ENCODE measurements at places on chromosomes 4 and X.

GRCh38 chr4:113761620-113762185 lies at the start of gene CAMK2D:
CAMK2D (minus strand) TSS chr4:113761738; CDS start chr4:113761068, 670 bp downstream.
- peak; percentile 76 for DNase-seq

DNA sequence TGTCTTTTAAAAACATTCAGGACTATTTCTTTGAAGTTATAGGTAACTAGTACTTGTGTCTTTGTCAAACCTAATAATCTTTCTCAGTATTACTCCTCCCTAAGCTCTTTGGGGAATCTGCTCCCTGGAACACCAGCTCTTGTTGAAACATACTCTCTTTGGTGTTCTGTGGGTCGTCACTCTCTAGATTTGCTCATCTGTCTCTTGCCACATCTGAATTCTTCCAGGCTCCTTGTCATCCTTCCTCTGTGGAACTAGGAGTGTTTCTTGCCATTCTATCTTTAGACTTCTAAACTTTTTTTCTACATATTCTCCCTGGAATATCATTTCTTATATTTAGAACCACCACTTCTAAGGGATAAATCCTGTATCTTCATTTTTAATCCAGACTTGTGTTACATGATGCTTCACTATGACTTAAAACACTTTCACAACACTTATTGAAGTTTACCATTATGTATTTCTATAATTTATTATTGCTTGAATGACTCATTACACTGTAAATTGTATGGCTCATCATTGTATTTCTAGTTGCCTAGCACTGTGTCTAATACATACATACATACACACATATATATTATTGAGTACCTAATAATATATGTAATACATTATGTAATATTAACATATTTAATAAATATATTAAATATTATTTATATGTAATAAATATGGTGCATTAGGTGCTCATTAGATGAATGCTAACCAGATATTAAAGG lies 186.1 kb downstream of the TMA16 start:
- DNase-seq: no peak

DNA sequence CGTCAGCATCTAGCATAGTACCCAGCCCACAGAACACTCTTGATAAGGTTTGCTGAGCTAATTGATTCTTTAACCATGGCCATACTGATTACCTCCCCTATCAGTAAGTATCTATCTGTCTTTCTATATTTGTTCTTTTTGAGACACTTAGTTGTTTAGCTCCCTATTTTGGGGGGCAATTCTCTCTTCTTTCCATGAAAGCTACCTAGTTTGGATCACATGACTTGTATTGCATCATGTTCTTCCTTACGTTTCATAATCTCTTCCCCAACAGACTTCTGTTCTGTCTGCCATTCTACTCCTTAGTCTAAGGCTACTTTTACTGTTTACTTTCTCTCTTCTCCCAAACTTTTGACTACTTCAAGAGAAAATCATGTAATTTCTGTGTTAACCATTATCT lies 39.0 kb downstream of the TBC1D19 start:
- no peak for DNase-seq

GRCh38 chr4:62531731-62532130 lies 1331.6 kb downstream of the ADGRL3 start:
- no peak for DNase-seq

- DNase-seq: no peak
These were observed 68.0 kb upstream of the ATXN3L start for GRCh38 chrX:13387666-13388494.

DNA sequence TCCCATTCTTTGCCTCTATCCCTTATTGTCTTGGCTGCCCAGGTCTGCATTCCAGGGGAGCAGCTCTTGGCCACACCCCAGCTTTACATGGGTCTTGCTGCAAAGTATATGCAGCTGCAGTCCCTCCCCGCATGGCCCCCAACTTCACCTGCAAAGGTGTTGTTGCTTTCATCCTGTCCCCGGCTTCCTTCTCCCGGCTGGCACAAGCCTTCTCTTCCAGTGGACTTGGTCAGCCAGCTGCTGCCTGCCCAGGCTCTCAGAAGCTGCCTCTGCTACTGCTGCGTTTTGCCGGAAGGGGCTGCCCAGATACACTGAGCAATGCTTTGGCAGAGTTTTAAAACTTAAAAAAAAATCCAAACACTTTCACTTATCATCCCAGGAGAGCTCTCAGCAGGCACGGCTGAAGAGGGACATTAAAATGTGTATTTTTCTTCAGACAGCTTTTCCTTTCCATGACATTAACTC lies 121.2 kb upstream of the PDLIM3 start:
- DNase-seq: no peak

- no peak for DNase-seq
These were observed 38.4 kb upstream of the CLNK start for GRCh38 chr4:10722957-10723356.

DNA sequence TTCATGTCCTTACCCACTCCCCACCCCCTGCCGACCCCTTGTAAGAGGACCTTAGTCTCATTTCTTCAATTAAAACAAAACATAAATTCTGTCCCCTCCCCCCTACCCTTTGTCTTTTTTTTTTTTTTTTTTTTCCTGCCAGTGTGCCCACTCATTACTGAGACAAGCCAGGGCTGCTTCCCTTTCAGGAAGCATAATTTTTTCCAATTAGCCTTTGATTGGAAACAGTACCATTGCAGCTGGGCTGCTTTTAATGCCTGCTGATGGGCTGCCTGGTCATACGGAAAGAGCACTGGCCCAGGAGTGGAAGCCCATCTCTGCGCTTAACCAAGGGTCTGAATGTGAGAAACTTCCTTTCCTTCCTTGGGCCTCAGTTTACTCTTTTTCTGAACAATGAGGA lies 18.6 kb upstream of the CAPN6 start:
- DNase-seq: no peak

DNA sequence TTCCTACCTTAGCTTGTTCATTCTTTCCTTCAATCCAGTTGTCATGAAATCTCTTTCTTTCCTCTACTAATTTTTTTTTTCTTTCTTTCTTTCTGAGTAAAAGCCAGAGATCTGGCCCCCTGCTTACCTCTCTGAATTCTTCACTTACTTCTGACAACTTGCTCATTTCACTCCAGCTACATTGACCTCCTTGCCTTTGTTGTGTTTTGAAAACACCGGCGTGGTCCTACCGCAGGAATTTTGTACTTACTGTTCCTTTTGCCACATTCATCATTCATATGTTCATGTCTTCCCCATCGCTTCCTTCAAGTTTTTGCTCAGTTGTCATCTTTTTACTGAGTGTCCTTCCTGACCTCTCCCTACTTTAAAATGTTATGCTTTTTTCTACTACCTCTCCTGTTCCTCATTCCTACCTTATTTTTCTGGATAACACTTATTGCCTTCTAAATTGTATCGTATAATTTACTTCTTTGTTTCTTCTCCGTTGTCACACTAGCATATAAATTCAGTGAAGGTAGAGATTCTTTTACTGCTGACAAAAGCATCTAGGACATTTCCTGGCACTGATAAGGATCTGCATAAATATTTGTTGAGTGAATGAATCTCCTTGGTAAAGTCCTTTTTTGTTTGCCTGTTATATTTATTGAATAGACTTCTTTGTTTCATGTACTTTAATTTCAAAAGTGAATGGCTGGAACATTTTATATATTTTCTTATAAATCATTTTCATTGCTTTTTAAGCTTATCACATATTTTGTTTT lies 74.4 kb downstream of the NFKB1 start:
- DNase-seq: no peak

DNA sequence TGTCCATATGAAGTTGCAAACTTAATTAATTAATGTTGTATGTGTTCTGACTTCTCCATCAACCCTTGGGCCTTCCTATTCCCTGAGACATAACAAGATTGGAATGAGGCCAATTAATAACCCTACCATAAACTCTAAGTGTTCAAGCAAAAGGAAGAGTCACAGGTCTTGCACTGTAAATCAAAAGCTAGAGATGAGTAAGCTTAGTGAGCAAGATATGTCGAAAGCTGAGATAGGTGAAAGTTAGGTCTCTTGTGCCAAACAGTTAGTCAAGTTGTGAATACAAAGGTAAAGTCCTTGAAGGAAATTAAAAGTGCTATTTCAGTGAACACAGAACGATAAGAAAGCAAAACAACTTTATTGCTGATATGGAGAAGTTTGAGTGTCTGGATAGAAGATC lies 58.2 kb upstream of the GPRIN3 start:
- no peak for DNase-seq

- DNase-seq: no peak
These were observed 4.3 kb downstream of the PGRMC1 start for GRCh38 chrX:119240356-119240755.

GRCh38 chr4:139576219-139576618 lies 20.2 kb upstream of the SETD7 start:
- DNase-seq: no peak

DNA sequence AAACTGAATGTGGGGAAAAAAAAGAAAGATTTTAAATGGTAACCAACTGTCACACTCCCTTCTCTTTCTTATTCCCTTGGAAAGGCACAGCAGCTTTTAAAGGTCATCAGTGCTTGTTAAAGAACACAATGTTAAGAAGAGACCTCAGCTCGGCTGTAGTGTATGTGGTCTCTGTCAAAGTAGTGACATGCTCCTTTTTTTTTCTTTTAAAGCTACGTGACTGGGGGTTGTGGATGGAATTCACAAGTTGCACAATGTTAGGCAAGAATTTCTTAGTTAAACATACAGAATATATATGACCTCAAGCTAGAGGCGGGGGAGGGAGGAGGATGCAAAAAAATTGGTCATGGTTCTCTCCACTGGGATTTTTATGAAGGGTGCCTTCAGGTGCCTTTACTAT lies 45.6 kb downstream of the OCRL start:
- DNase-seq: no peak

DNA sequence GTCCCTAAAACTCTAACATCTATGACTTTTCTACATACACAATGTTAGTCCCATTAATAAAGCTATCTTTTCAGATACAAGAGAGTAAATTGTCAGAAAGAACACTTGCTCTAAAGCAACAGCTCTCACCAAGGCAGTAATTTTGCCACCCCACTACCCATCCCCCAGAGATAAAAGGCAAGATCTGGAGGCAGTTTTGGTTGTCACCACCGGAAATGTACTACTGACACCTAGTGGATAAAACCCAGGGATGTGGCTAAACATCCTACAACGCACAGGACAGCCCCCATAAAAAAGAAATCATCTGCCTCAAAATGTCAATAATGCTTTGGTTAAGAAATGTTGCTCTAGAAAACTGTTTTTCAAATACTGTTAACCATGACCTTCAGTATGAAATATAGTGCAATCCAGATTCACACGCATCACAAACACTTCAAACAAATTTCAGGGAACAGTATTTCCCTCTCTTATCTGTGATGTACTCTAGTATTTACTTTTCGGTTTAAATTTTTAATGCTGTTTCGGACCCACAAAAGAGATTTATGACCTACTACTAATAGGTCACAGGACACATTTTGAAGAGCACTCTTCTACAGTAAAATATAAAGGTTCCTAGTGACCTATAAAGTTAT lies 5.1 kb downstream of the FBXL5 start:
- DNase-seq: peak; percentile 8

DNA sequence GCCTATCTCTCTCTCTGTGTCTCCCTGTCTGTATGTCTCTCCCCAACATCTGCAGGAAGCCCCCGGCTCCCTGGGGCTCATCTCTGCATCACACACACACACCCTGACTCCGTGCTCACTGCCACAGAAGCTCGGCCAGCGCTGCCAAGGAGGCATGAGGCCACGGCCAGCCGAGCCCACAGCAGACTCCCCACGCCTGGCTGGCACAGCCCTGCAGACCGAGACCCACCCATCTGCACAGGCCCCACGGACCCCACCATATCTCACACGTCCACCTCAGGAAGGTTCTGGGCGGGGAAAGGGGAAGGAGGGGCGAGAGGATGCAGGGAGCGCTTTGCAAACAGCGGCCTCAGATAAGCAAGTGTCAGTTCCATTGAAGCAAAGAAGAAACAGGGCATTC lies 28.5 kb upstream of the SLC25A6 start:
- DNase-seq: no peak
